IMR-90 (cell line): ENCODE measurements at places on chromosomes 6 and 20. TPM values are rescaled to one million over a fixed set of nuclear protein-coding genes. Genes with fewer than 3 reads are reported as not detected.

DNA sequence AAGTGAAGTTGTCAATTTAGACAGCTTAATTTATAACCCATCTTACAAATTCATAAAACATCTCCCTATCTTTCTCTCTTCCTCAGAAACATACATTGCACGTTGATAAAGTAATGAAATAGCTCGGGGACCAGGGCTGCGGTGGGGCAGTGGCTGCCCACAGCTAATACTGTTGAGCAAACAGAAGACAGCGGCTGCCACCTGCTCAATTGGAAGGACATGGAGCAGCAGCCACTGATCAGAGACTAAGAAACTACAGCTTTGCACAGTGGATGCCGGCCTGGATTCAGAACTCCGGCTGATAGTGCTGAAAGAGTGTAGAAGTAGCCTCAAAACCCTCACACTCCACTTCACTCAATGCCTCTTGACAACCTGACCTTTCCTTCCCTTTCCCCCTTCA, 157.9 kb upstream of the PDE10A start:
- H3K36me3 ChIP-seq = 0 out of 2 replicates have a peak, but pooled peaks cover 2% of the 10 kb centered on the region
- no peak overlapping the region for H3K27ac ChIP-seq
- peaks cover 3% of the 10 kb centered on the region for H3K4me1 ChIP-seq
- no peak overlapping the region for H3K4me3 ChIP-seq

DNA sequence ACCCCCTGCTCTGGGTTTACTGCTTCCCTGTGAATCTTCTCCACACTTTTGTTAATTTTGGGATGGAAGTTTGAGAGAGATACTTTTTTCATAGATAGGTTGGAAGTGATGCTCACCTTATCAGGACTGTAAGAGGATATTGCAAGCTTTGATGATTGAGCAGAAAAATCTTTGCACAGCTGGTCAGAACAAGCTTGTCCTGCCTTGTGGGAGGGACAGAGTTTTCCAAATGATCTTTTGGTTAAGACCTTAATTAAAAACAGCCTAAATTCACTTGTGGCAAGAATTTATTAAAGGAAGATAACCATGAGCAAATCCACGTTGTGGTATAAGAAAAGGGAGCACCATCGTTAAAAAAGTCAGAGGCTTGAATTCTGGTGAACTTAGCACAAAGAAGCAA, 32.2 kb downstream of the E2F3 start:
- no peak overlapping the region for H3K4me3 ChIP-seq
- peaks cover 13% of the 10 kb centered on the region for H3K36me3 ChIP-seq
- H3K27me3 ChIP-seq = no peaks in the 10 kb centered on the region

Gene VNN1
- total RNA-seq = not detected in 2 replicates

Gene TAGAP
- total RNA-seq = not detected in 2 replicates

Gene NOX3
- not detected in 2 replicates for total RNA-seq
